ENCODE measurements at places on chromosomes 3 and 15.
A peak's percentile ranks its signal among the peaks of the same experiment; 100 is the strongest.

DNA sequence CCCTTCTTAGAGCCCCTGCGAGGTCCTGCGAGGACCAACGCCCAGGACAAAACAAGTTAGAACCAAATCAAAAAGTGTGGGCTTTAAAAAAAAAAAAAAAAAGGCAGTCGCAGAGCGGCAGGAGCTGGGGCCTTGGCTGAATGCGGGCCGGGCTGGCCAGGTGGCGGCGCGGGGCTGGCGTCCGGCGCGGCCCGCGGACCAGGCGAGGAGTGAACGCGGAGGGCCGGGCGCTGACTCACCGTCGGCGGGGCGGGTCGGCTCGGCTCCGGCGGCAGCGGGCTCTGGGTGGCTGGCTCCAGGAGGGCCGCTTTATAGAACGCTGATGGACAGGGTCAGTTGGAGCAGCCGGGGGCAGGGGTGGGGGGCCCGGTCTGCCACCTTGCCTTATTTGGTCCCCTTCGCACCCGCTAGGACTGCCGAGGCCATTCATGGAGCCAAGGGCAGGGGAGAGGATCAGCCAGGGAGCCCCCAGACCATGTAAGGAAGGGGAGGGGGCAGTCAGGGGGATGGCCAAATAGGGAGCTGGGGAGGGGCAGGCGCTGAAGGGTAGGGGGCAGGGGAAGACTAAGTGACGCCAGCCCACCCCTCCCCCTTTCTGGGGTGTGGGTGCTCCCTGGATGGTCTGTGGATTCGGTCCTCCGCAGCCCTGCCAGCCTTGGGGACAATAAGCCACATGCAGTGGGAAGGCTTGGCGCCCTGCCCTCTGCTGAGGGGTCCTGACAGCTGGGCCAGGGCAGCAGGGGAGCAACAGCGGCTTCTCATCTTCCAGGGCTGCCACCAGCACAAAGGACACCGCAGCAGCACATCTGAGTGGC is at the start of gene ACTC1:
ACTC1 (minus strand) TSS at position 283 of the 815 bp plus-strand sequence. CDS start 741 bp downstream, outside the sequence.
- DNase-seq: no peak

DNA sequence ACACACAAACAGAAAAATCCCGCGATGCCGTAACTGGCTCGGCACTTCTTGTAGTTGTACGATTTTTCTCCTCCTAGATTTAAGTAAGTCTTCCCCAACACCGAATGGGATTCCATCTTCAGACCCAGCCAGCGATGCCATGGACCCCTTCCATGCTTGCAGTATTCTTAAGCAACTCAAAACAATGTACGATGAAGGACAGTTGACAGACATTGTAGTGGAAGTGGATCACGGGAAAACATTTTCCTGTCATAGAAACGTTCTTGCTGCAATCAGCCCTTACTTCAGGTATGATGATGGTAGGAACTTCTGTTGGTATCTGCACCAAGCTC is 763 bp downstream of the KBTBD8 start:
- no peak for DNase-seq

- no peak for DNase-seq
Observed at GRCh38 chr3:159787794-159788205, 200.8 kb upstream of the IL12A start.

DNA sequence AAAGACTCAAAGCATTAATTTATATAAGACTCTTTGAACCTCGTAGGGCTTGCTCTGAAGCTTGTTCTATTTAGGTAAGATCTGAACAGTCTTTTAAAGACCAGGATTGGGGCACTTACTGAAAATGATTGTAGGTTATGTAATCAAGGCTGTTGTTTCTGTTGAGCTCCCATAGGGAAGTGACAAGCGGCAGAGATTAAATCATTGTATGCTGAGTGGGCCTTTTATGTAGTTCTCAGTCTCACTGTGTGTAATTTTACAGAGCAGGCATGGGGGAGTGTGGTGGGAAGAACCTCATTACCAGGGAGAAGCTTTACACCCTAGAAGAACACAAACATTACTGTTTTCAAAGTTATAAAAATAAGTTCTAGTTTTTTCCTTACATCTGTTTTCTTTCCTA is 160.0 kb upstream of the SNTN start:
- DNase-seq: peak; percentile 47

GRCh38 chr3:124853446-124853845 is 33.7 kb downstream of the ITGB5 start:
- DNase-seq: no peak

- DNase-seq: no peak
Observed at GRCh38 chr3:106256249-106256957, 387.6 kb upstream of the CBLB start.

GRCh38 chr3:129056451-129057173 is 4.0 kb upstream of the GP9 start:
- no peak for DNase-seq

DNA sequence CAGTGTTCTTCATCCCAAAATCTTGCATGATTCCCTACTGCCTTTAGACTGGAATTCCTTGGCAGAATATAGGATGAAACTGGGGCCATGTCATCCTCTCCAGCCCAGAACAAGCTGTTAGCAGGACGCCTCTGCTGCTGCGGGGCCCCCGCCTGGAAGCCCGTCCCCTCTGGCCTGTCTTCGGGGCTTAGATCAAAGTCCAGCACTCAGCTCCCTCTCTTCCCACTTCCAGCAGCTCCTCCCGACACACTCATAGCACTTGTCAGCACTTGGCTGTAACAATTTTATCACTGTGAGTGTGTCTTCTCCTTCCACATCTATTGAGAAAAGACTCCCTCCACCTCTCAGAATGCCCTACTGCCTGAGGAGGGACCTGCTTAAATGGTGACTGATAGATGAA is 112.0 kb upstream of the HACD2 start:
- no peak for DNase-seq

DNA sequence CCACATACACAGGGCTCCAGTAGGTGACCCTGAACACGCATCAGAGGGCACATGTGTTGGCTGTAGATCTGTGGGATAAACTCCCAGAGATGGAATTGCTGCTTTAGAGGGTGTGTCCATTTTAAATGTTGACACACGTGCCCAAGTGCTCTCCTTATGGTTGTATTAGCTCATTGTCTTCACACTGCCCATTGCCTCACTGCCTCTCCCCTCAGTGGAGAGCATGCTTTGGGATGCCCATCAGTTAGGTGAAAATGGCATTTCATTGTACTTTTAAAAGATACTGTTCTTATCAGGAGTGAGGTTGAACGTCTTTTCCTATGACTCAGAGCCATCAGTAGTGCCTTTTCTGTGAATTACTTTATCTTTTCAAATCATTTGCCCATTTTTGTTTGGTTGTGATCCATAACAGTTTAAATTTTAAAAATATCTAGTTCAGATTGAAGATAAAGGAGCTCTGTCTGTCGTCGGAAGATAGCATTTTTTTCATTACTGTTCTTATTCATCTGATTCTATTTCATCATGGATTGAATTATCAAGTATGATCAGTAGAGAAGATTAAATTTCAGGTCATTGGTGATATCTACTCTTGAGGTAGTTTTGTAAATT is 120.7 kb downstream of the CHDH start:
- no peak for DNase-seq

- no peak for DNase-seq
Observed at GRCh38 chr3:72141264-72141663, 356.3 kb upstream of the PROK2 start.

DNA sequence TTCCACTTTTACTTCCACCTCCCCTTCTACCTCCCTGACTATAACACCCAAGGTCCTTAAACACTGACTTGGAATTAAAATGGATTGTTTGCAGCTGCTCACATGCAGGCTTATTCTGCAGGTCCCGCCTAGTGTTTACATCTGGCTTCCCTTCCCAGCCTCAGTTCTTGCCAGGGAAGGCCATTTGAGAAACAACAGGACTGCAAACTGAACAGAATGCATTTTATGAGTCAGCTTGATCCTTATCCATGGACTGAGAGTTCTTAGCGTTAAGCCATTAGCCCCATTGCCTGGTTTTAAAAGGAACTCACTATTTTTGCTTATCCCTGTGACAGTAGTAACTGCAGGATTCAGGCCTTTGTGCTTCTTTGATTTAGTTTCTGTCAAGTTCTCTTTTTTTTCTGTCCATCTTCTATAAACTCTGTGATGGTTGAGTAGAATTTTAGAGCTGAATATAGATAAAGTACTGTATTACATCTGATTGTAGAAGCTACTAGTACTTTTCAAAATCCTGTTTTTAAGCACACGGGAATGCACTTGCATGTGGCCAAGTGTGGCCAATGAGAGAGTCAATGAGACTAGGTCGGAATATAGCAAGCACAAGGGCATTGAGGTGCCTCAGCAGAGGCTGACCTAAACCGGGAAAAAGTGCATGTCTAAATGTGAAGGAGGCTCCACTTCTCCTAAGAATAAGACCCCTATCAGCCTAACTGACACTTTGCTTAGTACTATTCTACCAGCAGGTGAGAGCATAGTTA is 106.4 kb downstream of the TUSC7 start:
- no peak for DNase-seq

GRCh38 chr3:189995129-189995528 is 125.6 kb downstream of the P3H2 start:
- no peak for DNase-seq

- no peak for DNase-seq
Observed at GRCh38 chr15:48993380-48993779, 29.7 kb upstream of the SHC4 start.

GRCh38 chr3:18481946-18482548 is 56.9 kb upstream of the SATB1 start:
- no peak for DNase-seq

GRCh38 chr3:50154476-50154839 is 666 bp upstream of the SEMA3F start:
- DNase-seq: no peak

DNA sequence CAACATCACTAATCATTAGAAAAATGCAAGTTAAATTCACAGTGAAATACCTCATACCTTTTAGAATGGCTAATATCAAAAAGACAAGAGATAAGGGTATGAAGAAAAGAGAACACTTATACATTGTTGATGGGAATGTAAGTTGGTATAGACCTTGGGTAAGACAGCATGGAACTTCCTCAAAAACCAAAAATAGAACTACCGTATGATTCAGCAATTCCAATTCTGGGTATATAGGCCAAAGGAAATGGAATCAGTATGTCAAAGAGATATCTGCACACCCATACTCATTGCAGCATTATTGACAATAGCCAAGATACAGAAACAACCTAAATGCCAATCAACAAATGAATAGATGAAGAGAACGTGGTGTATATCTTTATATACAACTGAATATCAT is 166.8 kb upstream of the LRRN1 start:
- no peak for DNase-seq

- DNase-seq: no peak
Observed at GRCh38 chr3:149806171-149806778, 6.7 kb upstream of the RNF13 start.

GRCh38 chr3:195692781-195693427 is 27.9 kb upstream of the MUC20 start:
- DNase-seq: no peak

- DNase-seq: no peak
Observed at GRCh38 chr3:151924753-151925152, 51.3 kb downstream of the SUCNR1 start.
